NCI-H1048 (cell line): ENCODE measurements at places on chromosomes 6 and 20.
A peak's percentile ranks its signal among the peaks of the same experiment; 100 is the strongest.

DNA sequence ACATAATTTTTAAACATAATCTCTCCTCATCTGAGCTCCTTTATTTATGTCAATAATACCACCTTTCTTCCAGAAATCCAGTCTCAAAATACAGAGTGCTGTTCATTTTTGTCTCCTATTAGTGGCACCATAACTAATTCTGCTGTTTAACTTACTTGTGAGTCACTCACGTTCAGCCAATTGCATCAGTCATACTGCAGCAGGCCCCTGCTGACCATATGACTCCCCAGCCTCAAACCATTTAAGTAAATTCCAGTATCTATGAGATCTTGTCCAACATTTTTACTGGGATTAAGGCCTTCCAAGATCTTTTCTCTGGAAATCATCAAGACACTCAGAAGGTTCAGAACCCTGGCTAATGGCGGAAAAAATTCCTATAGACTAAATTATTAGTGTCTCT is 982.2 kb upstream of the MAP3K7 start:
- DNase-seq: no peak

DNA sequence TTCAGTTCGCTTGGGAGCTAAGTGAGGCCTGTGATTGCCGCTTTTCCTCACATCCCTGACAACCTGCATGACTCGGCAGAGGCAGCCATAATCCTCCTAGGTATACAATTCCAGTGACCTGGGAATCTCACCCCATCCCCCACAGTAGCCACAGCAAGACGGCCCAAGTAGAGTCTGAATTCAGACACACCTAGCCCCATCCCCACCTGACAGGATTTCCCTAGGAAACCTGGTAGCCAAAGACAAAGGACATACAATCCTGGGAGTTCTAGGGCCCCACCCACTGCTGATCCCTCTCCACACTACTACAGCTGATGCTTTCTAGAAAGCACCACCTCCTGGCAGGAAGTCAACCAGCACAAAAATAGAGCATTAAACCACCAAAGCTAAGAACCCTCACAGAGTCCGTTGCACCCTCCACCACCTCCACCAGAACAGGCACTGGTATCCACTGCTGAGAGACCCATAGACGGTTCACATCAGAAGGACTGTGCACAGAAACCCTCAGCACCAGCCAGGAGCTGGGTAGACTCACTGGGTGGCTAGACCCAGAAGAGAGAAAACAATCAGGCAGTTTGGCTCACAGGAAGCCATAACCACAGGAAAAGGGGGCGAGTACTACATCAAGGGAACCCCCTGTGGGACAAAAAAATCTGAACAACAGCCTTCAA is 17.9 kb upstream of the RUNX2 start:
- DNase-seq: no peak

GRCh38 chr6:22906091-22906549 is 336.8 kb downstream of the HDGFL1 start:
- DNase-seq: no peak

DNA sequence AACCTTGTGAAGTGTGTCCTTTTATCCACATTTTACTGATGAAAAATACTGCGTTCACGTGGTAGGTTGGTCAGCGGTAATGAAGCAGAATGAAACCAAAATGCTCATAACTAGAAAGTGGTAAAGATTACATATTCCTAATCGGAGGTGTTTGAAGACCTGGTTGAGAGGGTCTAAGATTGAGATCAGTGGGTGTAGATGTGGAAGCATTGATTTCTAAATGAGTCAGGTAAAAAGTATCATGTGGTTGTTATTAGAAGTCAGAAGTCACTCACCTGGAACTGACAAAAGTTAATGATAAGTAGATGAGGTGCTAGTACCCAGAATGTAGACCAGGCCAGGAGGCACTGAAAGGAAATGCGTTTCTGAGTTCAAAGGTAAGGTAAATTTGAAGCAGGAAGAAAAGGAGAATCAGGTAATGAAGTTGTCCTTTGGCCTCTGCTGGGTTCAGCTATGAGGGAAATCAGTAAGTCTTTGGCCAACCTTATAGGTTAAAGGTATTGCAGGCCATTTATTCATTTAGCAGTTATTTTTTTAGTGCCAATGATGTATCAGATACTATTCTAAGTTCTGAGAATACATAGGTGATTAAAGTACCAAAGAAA is 31.2 kb downstream of the FAM83B start:
- no peak for DNase-seq

DNA sequence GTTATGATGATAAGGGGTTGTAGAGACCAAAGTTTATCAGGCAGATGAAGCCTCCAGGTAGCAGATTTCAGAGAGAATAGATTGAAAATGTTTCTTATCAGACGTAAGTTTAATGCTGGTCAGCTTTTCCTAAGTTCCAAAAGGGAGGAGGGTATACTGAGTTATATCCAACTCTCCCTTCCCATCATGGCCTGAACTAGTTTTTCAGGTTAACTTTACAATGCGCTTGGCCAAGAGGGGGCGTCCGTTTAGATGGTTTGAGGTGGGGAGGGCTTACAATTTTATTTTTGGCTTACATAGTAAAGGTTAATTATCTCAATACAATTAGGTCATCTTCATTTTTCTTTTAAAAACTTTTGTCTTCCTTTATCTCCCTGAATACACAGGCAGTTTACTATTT is 19.4 kb upstream of the IL22RA2 start:
- DNase-seq: no peak

GRCh38 chr6:119344306-119344705 is 5.3 kb downstream of the MAN1A1 start:
- no peak for DNase-seq

DNA sequence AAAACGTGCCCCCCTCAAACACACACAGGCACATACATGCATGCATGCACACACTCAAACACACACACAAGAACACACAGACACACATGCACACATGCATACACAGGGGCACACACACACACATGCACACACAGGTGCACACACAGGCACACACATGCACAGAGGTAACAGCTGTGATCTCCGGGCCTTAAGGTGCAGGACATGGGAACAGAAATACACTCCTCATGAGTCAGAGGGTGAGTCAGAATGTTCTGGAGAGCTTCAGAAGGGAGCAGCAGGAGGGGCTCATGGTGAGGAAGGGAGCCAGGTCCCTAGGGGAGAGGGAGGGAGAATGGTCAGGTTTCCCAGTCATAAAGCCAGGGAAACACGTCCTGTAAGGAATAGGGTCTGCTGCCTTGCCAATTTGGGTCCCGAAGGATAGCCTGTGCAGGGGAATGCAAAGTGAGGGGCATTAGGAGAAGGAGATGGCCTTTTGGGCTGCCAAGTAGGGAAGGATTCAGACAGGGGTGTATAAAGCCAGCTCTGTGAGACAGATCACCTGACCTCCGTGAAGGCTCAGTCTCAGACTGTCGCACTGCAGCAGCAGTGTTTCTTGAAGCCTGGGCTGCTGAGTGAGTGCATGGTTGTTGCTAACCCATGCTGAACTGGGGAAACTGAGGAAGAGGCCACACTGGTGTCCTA is 123.9 kb downstream of the MAFB start:
- no peak for DNase-seq

DNA sequence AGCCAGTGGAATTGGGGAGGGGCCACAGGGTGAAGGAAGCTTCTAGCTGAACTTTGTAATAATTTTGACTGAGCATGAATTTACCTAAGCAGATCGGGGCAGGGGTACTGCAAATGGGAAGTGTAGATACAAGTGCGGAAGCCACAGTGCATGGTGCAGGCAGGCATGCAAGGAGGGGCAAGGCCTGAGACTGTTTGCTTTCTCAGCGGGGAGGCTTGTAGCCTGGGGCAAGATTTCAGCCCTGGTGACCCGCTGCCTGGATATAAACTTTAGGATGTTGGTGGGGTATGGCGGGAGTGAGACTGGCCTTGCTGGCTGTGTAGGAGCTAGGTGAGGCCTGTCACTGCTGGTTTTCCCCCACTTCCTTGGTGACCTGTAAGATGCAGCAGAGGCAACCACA is 266.4 kb upstream of the PREP start:
- DNase-seq: no peak

- no peak for DNase-seq
Measured at GRCh38 chr6:127182501-127182900, 64.0 kb downstream of the RSPO3 start.

DNA sequence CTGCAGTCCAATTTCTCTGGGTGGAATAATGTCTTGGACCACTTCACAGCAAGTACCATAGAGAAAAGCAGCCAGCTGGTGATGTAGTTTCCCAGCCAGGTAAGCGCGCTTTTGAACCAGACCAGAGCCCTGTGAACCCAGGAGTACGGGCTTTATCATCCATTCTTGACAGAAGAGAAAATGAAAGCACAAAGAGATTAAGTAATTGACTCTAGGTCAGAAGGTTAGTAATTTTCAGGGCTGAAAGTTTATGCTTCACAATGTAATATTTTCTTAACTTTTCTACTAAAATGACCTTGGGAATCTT is 7.1 kb upstream of the UST start:
- no peak for DNase-seq

- DNase-seq: no peak
Measured at GRCh38 chr6:125819535-125820326, 29.0 kb downstream of the NCOA7 start.

DNA sequence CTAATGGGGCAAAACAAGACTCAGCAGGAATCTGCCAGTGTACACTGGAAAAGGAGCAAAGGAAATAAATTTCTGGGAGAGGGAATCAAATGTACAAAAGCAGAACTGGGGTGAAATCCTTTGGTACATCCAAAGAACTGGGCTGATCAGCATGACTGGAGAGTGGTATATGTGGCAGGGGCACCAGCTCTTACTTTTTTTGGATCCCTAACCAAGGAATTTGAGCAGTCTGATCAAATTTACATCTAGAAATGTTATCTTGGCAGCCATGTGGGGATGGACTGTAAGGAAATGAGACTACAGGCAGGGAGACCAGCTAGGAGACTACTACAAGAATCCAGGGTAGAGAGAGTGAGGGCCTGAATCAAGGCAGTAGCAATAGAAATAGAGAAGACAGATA is 1.2 kb upstream of the ZSCAN31 start:
- no peak for DNase-seq

GRCh38 chr6:53718597-53719460 is 53.3 kb upstream of the KLHL31 start:
- DNase-seq: peak; percentile 60

DNA sequence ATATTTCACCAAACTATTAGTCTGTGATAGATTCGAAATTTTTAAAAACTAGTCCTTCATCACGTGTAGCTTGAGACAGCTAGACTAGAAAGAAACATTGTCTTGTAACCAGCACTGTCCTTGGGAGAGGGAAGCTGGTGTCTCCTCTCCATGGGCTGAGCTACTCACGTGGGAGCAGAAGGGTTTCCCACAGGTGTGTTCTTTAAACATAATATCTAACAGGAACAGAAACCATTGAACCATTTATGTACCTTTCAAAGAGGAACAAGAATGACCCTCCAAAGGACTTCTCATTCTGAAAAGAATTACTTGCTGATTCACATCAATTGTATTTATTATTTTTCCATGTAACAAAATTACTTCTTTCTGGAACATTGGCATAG is 72.4 kb upstream of the SYNJ2 start:
- no peak for DNase-seq

DNA sequence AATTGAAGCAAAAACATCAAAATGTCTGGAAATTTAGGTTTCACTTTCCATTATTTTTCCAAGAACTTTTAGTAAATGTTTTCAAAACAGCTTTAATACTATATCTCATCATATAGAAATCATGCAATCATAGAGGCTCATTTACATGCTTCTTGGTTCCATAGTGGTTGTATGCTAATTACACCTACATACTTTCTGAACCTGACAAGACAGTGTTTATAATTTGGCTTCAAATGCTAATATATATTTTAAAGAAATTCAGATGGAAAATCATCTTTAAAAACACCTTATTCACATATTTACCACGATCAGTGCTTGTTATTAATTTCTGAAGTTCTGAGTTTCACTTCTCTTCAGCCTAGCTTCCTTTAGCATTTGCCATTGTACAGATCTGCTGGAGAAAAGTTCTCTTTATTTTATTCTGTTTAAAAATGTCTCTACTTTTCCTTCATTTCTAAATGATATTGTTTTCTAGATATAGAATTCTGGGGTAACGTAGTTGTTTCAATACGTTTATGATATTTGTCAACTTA is 89.9 kb downstream of the PLCB1 start:
- DNase-seq: no peak

- no peak for DNase-seq
Measured at GRCh38 chr20:16661756-16662155, 68.1 kb upstream of the SNRPB2 start.

DNA sequence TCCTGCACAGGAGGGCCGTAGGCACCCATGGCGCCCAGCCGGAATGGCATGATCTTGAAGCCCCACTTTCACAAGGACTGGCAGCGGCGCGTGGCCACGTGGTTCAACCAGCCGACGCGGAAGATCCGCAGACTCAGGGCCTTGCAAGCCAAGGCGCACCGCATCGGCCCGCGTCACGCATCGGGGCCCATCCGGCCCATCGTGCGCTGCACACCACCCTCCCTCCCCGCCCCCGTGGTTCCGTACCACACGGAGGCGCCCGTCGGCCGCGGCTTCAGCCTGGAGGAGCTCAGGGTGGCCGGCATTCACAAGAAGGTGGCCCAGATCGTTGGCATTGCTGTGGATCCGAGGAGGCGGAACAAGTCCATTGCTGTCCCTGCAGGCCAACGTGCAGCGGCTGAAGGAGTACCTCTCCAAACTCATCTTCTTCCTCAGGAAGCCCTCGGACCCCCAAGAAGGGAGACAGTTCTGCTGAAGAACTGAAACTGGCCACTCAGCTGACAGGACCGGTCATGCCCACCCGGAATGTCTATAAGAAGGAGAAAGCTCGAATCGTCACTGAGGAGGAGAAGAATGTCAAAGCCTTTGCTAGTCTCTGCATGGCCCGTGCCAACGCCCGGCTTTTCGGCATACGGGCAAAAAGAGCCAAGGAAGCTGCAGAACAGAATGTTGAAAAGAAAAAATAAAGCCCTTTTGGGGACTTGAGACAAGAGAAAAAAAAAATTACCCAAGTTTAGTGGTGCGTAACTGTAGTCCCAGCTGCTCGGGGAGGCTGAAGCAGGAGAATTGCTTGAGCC is 9.9 kb upstream of the NCOA5 start:
- no peak for DNase-seq

- DNase-seq: no peak
Measured at GRCh38 chr6:133637874-133638273, 251.0 kb upstream of the TCF21 start.

GRCh38 chr6:80480421-80481157 is 374.1 kb downstream of the BCKDHB start:
- DNase-seq: no peak

- DNase-seq: no peak
Measured at GRCh38 chr6:46935687-46936086, 13.9 kb upstream of the ADGRF5 start.

- DNase-seq: no peak
Measured at GRCh38 chr6:13038741-13039190, 289.6 kb downstream of the TBC1D7 start.

- DNase-seq: no peak
Measured at GRCh38 chr20:37162646-37163045, 16.5 kb upstream of the RPN2 start.
